T follicular helper cell (primary cell): ENCODE measurements at places on chromosomes 7 and 10.

DNA sequence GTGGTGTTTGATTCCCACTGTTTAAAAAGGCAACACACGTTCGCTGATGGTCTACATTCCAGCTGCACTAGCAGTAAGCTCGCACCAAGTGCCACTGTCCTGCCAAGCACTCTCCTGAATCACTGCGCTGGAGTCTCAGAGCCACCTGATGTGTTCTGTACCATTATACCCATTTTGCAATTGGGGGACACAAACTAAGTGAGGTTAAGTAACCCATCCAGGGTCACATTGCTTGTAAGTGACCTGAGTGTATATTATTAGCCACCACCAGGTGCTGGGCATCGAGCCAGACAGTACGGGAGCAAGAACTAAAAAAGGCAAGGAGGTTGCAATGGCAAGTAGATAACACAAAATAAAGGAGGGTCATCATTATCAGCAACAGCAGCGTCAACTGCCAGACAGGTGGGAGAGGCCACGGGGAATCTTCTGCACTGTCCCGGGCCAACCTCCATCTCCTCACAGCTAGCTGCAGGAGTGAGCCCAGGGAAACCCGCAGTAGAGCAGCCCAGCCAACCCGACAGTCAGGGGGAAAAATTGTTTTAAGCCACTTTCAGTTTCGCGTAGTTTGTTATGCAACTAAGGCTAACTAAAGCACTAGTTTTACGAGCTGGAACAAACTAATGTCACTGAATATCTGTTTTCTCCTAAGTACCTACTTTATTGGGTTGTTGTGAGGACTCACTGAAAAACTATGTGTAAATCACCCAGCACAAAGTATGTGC is 712 bp upstream of the CPVL start:
- no peak for DNase-seq

GRCh38 chr10:51462076-51462779 is 237.2 kb downstream of the CSTF2T start:
- DNase-seq: no peak

DNA sequence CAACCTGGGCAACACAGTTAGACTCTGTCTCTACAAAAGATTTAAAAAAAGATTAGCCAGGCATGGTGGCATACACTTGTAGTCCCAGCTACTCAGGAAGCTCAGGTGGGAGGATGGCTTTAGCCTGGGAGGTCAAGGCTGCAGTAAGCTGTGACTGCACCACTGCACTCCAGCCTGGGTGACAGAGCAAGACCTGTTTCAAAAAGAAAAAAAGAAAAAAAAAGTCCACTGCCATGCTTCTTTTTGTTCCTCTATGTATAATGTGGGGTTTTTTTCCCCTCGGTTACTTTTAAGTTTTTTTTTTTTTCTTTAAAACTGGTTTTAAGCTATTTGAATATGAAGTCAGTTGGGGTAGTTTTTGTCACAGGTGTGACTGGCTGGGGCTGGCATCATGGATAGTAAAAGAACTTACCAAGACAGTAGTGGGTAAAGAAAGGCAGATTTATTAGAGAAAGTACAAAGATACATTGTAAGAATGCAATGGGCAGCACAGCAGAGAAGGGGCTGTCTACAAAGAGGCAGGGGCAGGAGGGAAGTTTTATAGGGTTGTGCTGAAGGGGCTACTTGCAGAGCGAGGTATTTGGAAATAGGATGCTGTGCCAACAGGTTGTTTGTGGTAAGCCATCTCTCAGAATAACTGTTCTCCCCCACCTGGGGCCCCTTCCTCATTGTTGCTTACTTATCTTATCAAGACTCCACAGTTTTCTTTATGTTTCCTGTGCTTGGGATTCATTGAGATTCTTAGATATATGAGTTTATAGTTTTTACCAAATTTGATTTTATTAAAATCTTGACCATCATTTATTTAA is 177.3 kb downstream of the PHTF2 start:
- DNase-seq: no peak

GRCh38 chr10:60288256-60288655 is 101.4 kb downstream of the ANK3 start:
- no peak for DNase-seq

- DNase-seq: peak; percentile 70
Observed at GRCh38 chr10:124741281-124741921, 2.8 kb downstream of the FAM53B start.

DNA sequence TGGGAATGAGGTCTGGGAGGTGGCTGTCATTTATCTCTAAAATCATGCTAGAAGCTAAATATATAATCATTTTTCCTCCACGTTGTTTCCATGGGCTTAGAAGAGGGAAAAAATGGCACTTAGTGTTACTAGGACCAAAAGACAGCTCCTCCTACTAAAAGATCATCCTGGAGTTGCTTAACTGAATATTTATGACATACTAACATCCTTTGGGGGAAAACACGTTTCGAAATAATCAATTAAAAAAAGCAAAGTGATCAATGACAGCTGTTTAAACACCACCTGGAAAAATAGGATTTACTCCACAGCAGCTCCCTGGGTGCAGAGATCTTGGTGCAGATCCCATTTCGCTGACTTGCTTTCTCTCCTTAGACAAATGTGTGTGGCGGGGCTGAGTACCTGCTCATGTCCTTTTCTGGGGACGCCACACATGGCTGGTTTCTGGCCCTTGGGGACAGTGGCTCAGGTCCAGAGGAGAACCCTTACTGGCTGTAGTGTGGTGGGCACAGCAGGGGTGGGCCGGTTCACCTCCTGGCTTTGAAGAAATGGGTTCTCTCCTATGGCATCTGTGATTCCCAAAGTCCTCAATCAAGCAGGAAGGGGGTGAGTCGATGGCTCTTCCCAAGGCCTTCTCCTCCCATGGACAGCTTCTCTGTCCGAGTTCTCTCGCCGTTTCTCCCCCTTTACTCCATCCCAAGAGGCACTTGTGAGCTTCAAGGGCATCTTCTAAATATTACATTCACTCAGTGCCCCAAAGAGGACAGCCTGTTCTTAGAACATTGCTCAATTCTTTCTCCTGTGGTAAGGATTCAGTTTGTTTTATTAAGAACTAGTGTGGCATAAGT is 156.4 kb upstream of the KLF14 start:
- DNase-seq: no peak
